ENCODE measurements at places on chromosomes 11 and 22.
A peak's percentile ranks its signal among the peaks of the same experiment; 100 is the strongest.

GRCh38 chr11:127345819-127346459 lies 345.4 kb upstream of the KIRREL3 start:
- DNase-seq = peak; percentile 42

GRCh38 chr11:73350908-73351636 lies 25.1 kb upstream of the RELT start:
- DNase-seq = peak; percentile 83

DNA sequence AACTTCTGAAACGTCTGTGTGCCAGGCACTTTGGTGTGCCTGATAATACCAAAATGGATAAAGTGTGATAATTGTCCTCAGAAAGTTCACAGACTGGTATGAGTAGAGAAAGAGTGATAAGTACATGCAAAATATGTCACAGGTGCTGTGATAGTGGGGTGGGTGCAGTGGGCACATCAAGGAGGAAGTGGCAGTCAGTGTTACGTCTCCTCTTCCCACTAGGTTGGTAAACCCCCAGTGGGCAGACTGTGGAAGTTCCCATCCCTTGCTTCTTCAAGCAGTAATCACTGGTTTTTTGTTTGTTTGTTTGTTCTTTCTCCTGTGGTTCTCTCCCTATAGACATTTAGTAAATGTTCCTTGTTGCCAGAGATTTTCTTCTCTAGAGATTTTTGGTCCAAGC lies 5.4 kb downstream of the RNF121 start:
- peak; percentile 30 for DNase-seq

- DNase-seq = no peak
Observed at GRCh38 chr11:45805305-45806071, 539 bp downstream of the SLC35C1 start.

DNA sequence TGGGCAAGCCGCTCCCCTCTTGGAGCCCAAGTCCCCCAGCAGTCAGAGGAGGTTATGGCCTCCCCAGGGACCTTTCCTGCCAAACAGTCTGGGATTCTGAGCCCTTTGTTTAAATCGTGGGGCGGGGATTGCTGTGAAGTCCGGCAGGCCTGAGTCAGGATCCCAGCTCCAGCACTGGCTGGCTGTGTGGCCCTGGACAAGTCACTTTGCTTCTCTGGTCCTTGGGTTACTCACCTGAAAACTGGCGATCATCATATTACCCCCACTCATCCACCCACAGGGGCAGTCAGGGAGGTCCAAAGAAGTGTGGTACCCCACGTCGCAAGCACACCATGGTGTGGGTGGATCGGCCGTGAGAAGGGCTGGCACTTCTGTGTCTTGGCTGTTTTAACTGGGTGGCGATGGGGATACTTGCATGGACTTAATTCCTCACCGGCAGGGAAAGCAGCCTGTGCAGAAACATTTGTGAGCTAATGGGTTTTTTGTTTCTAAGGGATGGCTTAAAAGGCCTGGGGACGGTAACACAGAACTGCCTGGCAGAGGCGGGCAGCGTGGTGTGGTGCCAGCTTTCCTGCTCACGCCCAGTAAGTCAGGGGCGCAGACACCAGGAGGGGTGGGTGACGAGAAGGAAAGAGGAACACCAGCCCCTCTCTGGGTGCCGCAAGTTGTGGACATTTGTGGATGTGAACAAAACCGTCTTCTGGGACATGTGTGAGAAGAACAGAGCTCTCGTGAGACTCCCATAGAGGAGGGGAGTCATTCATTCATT lies 31.6 kb upstream of the PRR5 start:
- DNase-seq = no peak

GRCh38 chr11:121431820-121432526 lies 20.1 kb upstream of the SORL1 start:
- no peak for DNase-seq

GRCh38 chr11:76637491-76638269 lies 32.9 kb downstream of the LRRC32 start:
- DNase-seq = peak; percentile 85

DNA sequence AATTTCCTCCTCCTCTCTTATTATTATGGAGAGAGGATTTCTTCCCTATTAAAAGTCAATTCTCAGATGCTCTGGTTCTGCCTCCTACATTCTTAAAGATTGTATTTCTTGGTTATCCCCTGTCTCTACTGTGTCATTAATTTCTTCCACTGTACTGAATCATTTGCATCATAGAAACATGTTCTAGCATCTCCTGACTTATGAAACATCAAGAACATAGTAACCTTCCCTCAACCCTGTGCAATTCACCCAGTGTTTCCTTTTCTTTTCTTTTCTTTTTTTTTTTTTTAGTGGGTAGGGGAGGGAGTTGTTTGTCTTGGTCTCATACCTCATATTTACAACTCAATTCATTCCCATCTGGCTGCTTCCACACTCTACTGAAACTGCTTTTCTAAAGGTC lies 288.0 kb upstream of the PLET1 start:
- no peak for DNase-seq

DNA sequence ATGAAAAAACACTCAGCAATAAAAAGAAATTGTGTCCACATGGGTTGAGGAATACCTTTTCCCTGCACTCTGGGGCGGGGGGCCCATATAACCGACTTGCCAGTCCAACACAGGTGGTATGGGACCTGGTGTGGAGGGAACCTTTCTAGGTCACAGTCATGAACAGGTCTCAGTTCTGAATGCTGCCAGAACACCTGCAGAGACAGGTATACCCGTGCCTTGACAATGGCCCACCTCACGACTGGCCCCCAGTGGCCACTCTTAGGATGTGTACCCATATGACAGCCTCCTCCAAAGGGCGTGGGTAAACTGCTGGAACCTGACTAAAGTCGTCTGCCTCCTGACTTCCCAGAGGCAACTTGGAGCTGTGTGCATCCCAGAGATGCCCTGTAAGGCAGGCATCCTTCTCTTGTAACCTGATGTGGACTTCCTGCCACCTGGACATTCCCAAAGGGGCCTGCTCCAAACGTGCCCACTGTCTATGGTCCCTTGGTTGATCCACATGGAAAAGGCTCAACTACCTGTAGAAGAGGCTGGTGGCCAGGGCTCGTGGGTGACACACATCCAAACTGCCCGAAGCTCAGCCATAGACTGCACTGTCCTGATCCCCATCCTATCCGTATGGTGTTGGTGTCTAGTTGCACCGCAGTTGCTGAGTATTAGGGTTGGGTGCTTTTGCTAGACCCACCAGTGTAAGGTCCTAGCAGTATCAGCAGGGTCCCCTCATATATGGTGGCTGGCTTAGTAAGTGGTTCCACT lies 859.3 kb downstream of the BRD1 start:
- peak; percentile 5 for DNase-seq

DNA sequence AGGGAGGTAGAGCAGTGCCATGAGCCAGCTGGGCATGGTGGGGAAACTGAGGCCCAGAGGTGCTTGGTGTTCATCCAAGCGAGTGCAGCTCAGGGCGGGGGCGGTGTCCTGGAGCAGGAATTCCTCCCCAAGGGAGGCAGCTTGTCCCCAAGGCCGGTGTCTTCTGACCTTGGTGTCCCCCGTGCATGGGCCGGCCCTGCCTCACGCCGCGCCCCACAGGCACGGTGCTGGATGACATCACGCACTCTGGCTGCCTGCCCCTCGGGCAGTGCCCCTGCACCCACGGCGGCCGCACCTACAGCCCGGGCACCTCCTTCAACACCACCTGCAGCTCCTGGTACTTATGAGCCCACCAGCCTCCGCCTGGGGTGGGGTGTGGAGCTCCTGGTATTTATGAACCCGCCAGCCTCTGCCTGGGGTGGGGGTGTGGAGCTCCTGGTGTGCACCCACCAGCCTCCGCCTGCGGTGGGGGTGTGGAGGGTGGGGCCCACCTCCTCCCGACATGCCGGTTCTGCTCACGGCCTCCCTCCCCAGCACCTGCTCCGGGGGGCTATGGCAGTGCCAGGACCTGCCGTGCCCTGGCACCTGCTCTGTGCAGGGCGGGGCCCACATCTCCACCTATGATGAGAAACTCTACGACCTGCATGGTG lies 6.7 kb downstream of the MUC5B start:
- DNase-seq = no peak

GRCh38 chr11:66987924-66988637 lies 13.0 kb downstream of the C11orf86 start:
- no peak for DNase-seq

- DNase-seq = no peak
Observed at GRCh38 chr22:48724899-48725298, 1102.8 kb downstream of the BRD1 start.

GRCh38 chr11:14892036-14892556 lies at the start of gene CYP2R1:
Gene CYP2R1, minus strand, starts transcription at chr11:14892231. Its CDS starts 26 bp downstream, at chr11:14892205.
- DNase-seq = peak; percentile 93

GRCh38 chr11:105667441-105667840 lies 57.6 kb downstream of the GRIA4 start:
- DNase-seq = no peak

GRCh38 chr11:77446911-77447629 lies 26.8 kb downstream of the PAK1 start:
- DNase-seq = no peak

DNA sequence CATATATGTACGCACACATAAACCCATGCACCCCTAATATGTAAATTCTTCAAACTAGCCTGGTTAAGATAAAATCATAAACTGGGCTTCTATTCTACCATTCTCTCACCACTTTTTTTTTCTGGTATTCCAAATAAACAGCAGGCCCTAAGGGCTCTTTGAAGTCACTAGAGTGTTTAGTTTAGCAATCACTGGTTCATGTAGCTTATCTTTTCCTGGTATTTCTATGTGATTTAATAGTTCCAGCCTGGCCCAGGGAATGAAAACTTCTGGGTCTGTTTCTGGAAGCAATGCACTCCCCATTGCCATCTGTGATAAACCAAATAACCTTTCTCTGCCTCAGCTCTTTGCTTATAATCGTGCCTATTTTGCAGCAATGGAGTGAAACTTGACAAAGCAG lies 10.7 kb upstream of the MPPED2 start:
- DNase-seq = no peak

- peak; percentile 51 for DNase-seq
Observed at GRCh38 chr11:119316729-119317591, at the start of gene MCAM. Gene MCAM, minus strand, starts transcription at chr11:119317130. Its CDS starts 29 bp downstream, at chr11:119317101.

- no peak for DNase-seq
Observed at GRCh38 chr11:44837661-44838060, 110.9 kb downstream of the TSPAN18 start.

DNA sequence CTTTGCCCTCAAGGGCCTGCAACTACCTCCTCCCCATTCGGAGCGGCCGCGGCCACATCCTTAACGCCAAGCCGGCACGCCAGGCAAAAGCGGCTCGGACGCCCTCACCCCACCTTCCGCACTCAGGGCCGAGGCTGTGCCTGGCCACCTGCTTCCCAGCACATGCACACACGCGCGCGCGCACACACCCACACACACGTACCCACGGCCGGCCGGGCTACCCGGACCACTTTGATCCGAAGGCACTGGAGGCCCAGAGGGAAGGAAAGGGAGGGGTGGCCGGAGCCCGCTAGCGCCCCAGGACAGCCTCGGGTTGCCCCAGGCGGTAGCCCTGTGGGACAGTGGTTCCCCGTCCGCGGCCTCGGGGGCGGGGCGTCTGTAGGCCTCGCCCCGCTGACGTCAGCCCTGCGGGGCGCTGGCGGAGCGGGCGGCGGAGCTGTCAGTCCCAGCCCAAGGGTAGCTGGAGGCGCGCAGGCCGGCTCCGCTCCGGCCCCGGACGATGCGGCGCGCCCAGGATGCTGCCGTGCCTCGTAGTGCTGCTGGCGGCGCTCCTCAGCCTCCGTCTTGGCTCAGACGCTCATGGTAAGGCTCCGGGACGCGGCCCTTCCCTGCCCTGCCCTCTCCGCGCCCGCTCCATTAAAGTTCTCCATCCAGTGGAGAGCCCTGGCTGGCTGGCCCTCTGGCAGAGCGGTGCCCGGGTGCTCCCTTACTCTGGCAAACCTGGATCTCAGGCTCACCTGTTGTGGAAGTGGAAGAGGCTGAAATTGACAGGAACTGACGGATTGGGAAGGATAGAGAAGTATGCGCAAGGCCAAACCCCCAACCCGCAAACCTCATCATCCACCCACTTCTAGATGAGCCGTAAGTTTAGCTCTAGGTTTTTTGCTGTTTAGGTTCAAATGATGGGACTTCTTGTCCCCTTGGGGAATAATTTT lies at the start of gene IL10RA:
TSS of gene IL10RA (plus strand) at position 442 of the 935 bp plus-strand sequence. CDS start at position 516, 74 bp downstream.
- DNase-seq = peak; percentile 81

DNA sequence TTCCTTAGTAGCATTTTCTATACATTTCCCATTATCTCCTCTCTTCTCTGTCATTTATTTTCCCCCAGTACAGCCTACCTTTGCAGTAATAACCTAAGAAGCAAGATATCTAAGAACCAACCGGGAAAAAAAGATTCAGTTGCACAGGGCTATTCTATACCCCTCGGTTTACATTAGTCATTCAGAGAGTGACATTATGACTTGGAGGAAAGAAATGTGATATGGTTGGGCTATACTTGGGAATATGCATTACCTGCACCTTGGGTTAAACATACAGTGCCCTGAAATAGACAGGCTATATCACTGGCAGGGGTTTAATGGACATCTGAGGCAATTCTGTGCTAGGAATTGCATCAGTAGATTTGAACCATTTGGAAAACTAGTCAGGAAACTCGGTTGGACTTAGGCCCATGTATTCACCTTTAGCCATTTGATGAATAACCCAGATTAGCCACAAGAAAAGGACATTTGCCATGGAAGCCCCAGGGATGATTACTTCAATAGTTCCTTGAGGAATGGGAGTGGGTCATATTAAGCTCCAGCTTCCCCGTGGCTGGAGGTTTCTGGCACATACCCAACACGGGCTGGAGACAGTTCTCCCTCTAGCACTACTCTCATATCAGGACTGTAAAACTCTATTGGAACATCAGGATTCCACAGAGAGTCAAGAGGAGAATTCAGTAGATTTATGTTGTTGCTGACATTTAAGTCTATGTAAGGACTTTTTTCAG lies 973.2 kb downstream of the NTM start:
- no peak for DNase-seq

DNA sequence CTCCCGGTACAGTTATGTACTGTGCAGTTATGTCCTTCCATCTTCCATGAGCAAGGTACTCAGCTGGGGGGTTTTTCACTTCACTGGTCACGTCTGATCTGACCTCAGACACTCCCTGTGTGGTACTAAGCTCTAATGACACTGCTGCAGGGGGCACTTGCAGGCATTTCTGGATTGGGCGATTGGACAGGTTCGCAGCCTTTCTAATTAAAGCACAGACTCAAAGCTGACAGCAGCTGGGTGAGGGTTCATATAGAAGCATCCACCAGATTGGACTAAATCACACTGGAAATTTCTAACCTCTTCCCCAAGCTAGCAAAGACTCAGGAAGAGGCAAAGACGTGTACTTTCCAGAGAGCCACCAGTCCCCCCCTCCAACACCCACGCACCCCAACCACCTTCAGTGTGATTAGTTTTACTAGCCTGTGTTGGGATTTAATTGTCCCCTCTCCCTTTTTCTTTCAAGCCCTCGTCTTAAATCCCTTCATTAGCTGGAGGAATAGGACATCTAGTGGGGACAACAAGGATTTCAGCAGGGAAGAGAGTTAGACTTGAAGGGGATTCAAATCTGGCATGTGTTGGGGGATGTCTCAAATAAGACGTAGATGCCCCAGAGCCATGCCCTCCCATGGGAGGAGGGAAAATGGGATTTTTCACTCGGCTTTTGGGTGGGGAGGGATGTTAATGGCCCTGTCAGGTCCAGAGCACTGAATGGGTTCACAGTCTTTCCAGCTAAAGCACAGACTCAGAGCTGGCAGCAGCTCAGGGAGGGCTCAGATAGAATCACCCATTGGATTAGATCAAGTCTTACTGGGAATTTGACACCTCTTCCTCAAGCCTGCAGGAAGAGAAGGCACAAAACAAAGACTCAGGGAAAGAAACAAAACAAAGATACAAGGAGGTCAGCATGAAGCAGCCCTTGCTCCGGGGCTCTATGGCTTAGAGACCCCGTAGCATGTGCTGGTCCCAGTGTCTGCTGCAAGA lies 10.9 kb downstream of the INS start:
- no peak for DNase-seq

All from common myeloid progenitor, CD34-positive (primary cell).